ENCODE measurements at places on chromosomes 6 and 20.

- no peak for DNase-seq
These were observed 6.7 kb downstream of the SRXN1 start for GRCh38 chr20:646107-646867.

GRCh38 chr20:35443003-35443402 is 5.0 kb upstream of the GDF5 start:
- no peak for DNase-seq

- DNase-seq = no peak
These were observed 231.6 kb downstream of the TFAP2B start for GRCh38 chr6:51049983-51050877.

GRCh38 chr6:101083533-101084175 is 202.5 kb upstream of the ASCC3 start:
- DNase-seq = no peak

GRCh38 chr6:2793534-2794151 is 28.4 kb downstream of the WRNIP1 start:
- no peak for DNase-seq
